Common myeloid progenitor, CD34-positive (primary cell): ENCODE measurements at places on chromosomes 4 and X.

- no peaks in the 10 kb centered on the region for H3K27me3 ChIP-seq
- H3K4me1 ChIP-seq: no peaks in the 10 kb centered on the region
- no peak overlapping the region for H3K27ac ChIP-seq
These were observed 1000.4 kb downstream of the STPG2 start for GRCh38 chr4:97142893-97143292.

GRCh38 chrX:12327836-12328235 lies 189.6 kb downstream of the FRMPD4 start:
- H3K4me1 ChIP-seq: no peaks in the 10 kb centered on the region
- no peak for DNase-seq
- no peaks in the 10 kb centered on the region for H3K36me3 ChIP-seq
- no peaks in the 10 kb centered on the region for H3K27me3 ChIP-seq

DNA sequence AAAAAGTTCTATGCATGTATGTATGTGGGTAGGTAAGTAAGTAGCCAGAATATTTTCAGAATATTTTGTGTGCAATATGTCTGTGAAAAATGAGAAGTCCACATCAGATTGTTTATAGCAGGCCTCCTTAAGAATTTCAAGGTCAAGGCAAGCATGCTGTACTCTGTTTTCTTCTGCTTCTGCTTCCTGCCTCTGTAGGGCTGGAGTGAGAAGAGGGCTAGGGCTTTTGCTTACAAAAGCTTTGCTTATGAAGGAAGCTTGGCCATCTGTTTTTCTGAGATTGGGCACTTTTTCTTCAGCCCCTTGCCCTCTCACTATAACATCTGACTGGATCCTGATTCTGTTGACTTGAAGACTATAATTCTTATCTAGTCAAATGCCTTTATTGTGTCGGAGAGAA lies 150.4 kb downstream of the EMCN start:
- H3K4me1 ChIP-seq: no peaks in the 10 kb centered on the region

- no peaks in the 10 kb centered on the region for H3K4me1 ChIP-seq
- H3K27me3 ChIP-seq: peaks cover 3% of the 10 kb centered on the region
- no peak overlapping the region for H3K4me3 ChIP-seq
- no peaks in the 10 kb centered on the region for H3K36me3 ChIP-seq
These were observed 33.8 kb downstream of the NDP start for GRCh38 chrX:43939187-43939926.

DNA sequence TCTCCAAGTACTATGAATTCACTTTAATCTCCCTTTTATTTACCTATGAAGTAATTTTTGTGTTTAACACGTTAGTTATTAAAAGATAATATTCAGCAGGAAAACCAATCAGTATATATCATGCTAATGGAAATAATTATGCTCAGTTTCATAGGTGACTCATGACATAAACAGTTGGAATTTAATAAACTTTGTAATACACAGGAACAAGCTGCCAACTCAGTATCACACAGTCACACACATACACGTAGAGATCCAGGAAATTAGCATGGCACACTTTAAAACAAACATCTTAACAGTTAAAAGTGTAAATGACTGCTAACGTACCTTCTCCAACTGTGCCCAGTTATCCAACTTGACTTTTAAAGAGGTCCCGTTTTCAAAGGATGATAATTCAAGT lies 2.3 kb downstream of the SPATA4 start:
- no peaks in the 10 kb centered on the region for H3K36me3 ChIP-seq
- H3K4me3 ChIP-seq: no peak overlapping the region
- no peak overlapping the region for H3K27ac ChIP-seq
- H3K4me1 ChIP-seq: no peaks in the 10 kb centered on the region

GRCh38 chr4:37816006-37816405 lies 10.5 kb upstream of the PGM2 start:
- H3K27me3 ChIP-seq: no peaks in the 10 kb centered on the region
- no peak overlapping the region for H3K4me3 ChIP-seq
- no peak for DNase-seq
- no peaks in the 10 kb centered on the region for H3K36me3 ChIP-seq
- peaks cover 2% of the 10 kb centered on the region for H3K4me1 ChIP-seq
- peak overlapping the region; percentile 9 for H3K27ac ChIP-seq

GRCh38 chr4:82799006-82799881 lies 648 bp upstream of the SCD5 start:
- H3K27me3 ChIP-seq: no peaks in the 10 kb centered on the region
- peak overlapping the region; percentile 64 for H3K4me3 ChIP-seq
- H3K27ac ChIP-seq: peak overlapping the region; percentile 14
- peaks cover 28% of the 10 kb centered on the region for H3K4me1 ChIP-seq
- DNase-seq: peak; percentile 70

- no peak overlapping the region for H3K4me3 ChIP-seq
- no peaks in the 10 kb centered on the region for H3K4me1 ChIP-seq
- no peaks in the 10 kb centered on the region for H3K36me3 ChIP-seq
- DNase-seq: no peak
These were observed 34.9 kb downstream of the SYTL5 start for GRCh38 chrX:38041237-38041636.

GRCh38 chr4:186695392-186695791 lies 28.3 kb downstream of the FAT1 start:
- no peak overlapping the region for H3K27ac ChIP-seq
- no peak for DNase-seq
- H3K27me3 ChIP-seq: no peaks in the 10 kb centered on the region
- no peaks in the 10 kb centered on the region for H3K36me3 ChIP-seq
- no peak overlapping the region for H3K4me3 ChIP-seq

GRCh38 chr4:85708468-85708867 lies 233.5 kb downstream of the ARHGAP24 start:
- DNase-seq: no peak
- H3K27me3 ChIP-seq: no peaks in the 10 kb centered on the region
- H3K27ac ChIP-seq: no peak overlapping the region
- peaks cover 14% of the 10 kb centered on the region for H3K4me1 ChIP-seq
- no peak overlapping the region for H3K4me3 ChIP-seq

DNA sequence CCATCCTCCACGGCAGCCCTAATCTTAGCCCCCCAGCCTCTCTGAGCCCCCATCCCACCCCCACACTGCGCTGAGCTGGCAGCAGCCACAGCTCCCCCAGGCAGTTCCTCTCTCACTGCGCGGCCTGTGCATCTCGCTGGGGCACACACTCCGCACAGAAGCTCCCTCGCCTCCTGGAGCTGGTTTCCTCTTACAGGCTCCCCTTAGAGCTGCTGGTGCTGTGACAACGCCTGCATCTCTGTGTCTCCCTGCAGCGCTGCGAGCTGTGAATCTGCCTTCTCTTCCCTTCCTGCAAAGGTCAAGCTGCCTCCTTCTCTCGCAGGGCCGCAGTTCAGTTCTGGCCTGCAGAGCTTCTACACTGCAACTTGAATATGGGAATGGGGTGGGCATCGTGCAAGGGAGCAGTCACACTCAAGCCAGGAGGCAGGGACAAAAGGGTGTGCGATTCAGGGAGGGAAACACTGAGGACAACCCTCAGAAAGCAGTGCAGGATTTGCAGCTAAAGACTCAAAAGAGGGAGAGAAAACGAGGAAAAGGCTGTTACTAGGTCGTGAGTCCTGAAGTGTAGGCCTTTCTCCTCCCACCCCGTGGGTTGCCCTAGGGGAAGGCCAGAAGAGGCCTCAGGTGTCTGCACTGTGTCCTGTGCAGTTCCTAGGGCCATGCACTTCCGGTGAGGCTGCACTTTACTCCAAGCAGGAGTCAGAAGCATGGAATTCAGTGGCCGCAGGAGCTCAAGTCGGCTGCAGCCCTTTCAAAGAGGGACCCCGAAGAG lies 87.0 kb downstream of the BCOR start:
- no peaks in the 10 kb centered on the region for H3K27me3 ChIP-seq
- H3K4me3 ChIP-seq: no peak overlapping the region
- H3K4me1 ChIP-seq: no peaks in the 10 kb centered on the region
- DNase-seq: peak; percentile 73
- H3K36me3 ChIP-seq: no peaks in the 10 kb centered on the region

DNA sequence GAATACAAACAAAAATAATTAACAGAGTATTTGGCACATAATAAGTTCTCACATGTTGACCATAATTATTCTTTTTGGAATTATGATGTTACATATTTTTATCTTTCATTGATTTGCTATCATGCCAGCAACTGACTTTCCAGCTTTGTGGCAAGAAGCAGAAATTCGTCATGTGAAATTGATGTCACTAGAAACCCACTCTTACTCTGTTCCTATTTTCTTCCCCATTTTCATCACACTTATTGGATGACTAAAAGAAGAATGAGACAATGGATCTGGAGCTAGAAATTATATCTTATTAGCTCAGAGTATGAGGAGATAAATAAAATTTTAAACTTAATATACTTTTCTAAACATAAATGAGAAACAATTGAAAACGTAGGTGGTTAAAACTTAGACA lies 31.9 kb downstream of the EGF start:
- no peaks in the 10 kb centered on the region for H3K36me3 ChIP-seq
- no peak for DNase-seq
- H3K4me1 ChIP-seq: no peaks in the 10 kb centered on the region
- H3K4me3 ChIP-seq: no peak overlapping the region

DNA sequence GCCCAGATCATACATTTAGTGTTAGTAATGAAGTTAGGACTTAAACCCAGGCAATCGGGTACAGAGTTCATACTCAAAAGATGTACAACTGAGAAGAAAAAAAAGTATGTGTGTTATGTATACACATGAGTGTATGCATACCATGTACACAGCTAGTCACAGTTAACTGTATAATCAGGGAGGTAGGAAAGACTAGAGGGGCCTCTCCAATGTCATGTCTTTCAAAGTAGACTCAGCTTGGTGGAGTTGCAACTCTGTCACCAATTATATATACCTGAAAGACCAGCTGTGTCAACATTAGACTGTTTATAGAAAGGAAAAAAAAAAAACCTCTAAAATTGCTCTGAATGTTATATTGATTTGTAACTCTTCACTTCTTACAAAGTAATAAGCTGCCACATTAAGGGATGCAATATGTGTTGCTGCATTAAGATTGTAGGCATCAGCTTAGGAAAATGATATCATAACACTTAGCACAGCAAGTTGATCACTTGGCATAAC lies 167.5 kb downstream of the DCTD start:
- no peak for DNase-seq
- no peaks in the 10 kb centered on the region for H3K36me3 ChIP-seq
- no peak overlapping the region for H3K4me3 ChIP-seq
- H3K27me3 ChIP-seq: no peaks in the 10 kb centered on the region
- H3K27ac ChIP-seq: no peak overlapping the region
- H3K4me1 ChIP-seq: no peaks in the 10 kb centered on the region

DNA sequence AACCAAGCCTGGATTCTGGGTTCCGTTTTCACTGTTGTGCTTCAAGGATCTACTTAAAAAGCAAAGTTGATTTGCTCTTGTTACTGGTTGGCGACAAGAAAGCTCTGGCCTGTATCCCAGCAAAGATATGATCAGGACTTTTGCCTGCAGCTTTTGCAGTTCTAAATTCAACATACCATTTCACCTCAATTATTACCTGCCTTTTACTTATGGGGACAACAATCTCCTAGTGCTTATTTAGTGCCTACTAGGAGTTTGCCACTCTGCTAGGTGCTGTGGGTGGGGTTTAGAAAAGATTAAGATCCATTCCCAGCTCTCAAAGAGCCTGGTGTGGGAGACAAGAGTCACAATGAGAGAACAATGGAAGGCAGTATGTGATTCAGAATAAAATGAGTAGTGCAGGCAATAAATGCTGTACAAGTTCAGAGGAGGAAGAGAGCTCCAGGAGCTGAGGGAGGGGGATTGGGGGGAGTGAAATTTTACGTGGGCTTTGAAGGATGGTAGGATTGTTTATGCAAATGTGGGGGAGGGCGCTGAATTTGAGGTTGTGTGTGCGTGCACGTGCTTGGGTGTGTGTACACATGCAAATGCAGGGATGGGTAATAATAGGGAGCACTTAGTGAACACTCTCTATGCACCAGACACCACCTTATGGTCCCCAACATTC lies 5.0 kb upstream of the TMEM164 start:
- DNase-seq: no peak
- no peaks in the 10 kb centered on the region for H3K36me3 ChIP-seq
- no peaks in the 10 kb centered on the region for H3K27me3 ChIP-seq
- H3K4me3 ChIP-seq: no peak overlapping the region
- H3K4me1 ChIP-seq: no peaks in the 10 kb centered on the region
